Naive thymus-derived CD8-positive, alpha-beta T cell (primary cell): ENCODE measurements at places on chromosomes 4 and X.

DNA sequence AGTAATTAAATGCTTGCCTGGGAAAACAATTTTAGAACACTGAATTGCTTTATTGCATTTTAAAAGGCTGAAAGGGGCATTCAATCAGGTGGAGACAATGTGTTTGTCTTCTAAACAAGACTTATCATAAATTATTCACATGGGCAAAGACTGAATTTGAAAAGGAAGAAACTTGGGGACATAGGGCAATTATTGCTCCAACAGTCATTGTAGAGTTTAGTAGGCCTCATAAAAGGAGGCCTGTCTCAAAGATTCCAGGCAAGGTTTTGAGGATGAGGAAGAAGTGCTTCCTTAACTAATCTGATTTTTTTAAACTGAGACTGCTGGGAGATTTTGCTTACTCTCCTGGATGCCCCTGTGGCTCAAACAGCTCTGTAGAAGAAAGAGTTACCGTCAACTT lies 174.4 kb upstream of the RPS6KA3 start:
- no peak for DNase-seq
- peak overlapping the region; percentile 68 for H3K27ac ChIP-seq
- no peaks in the 10 kb centered on the region for H3K36me3 ChIP-seq
- H3K27me3 ChIP-seq: no peaks in the 10 kb centered on the region
- peaks cover 18% of the 10 kb centered on the region for H3K4me1 ChIP-seq
- no peak overlapping the region for H3K4me3 ChIP-seq

- H3K4me1 ChIP-seq: peaks cover 63% of the 10 kb centered on the region
- H3K27me3 ChIP-seq: no peaks in the 10 kb centered on the region
- DNase-seq: no peak
- peaks cover 5% of the 10 kb centered on the region for H3K36me3 ChIP-seq
These were observed 31.3 kb downstream of the JADE1 start for GRCh38 chr4:128840711-128841318.

- H3K36me3 ChIP-seq: no peaks in the 10 kb centered on the region
- no peaks in the 10 kb centered on the region for H3K27me3 ChIP-seq
- no peak overlapping the region for H3K27ac ChIP-seq
- H3K4me3 ChIP-seq: no peak overlapping the region
These were observed 310.0 kb upstream of the AADAT start for GRCh38 chr4:170399581-170400293.

GRCh38 chr4:53003959-53004358 lies 141.8 kb downstream of the RASL11B start:
- peaks cover 4% of the 10 kb centered on the region for H3K36me3 ChIP-seq
- H3K27me3 ChIP-seq: no peaks in the 10 kb centered on the region
- DNase-seq: no peak
- peaks cover 7% of the 10 kb centered on the region for H3K4me1 ChIP-seq

GRCh38 chr4:182142176-182143085 lies 100.8 kb upstream of the TENM3 start:
- DNase-seq: no peak
- peaks cover 13% of the 10 kb centered on the region for H3K4me1 ChIP-seq
- H3K27ac ChIP-seq: no peak overlapping the region
- H3K27me3 ChIP-seq: peaks cover 57% of the 10 kb centered on the region
- peaks cover 7% of the 10 kb centered on the region for H3K36me3 ChIP-seq

DNA sequence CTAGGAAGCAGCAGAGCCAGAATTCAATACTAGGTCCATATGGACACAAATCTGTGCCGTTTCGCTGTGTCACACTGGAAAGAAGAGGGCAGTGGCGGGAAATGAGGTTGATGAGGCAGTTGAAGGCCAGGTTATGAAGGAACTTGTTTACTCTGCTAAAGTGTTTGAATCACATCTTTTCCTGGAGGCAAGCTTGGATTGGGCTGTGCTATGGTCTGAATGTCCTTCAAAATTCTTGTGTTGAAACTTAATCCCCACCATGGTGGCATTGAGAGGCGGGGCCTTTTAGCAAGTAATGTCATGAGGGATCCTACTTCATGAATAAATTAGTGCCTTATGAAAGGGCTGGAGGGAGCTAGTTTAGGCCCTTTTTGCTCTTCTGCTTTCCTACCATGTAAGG lies 2.1 kb upstream of the ERCC6L start:
- peaks cover 6% of the 10 kb centered on the region for H3K4me1 ChIP-seq
- H3K27me3 ChIP-seq: no peaks in the 10 kb centered on the region
- H3K4me3 ChIP-seq: no peak overlapping the region
- no peak for DNase-seq
- H3K27ac ChIP-seq: no peak overlapping the region

GRCh38 chr4:112702892-112703291 lies 65.9 kb downstream of the LARP7 start:
- no peak for DNase-seq
- H3K27me3 ChIP-seq: peaks cover 56% of the 10 kb centered on the region
- no peak overlapping the region for H3K27ac ChIP-seq
- no peak overlapping the region for H3K4me3 ChIP-seq

- no peaks in the 10 kb centered on the region for H3K36me3 ChIP-seq
- no peaks in the 10 kb centered on the region for H3K4me1 ChIP-seq
- no peak overlapping the region for H3K4me3 ChIP-seq
These were observed 15.2 kb downstream of the FHDC1 start for GRCh38 chr4:152951348-152951747.

DNA sequence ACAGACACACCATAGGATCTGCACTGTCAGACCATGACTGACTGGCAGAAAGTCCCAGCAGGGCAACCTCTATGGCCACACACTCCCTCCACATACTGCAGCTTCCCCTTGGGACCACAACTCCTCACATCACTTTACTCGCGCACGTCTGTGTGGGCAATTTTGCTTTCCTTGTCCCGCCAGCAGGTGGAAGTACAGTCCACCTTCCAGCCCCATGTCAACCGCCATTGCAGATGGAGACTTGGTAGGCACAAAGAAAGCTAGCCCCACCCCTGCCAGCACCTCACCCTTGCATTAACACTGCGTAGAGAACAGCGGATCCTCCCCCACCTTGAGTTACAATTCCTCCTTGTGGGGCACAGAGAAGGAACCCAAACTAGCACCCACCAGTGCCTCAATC lies 74.4 kb upstream of the NAP1L2 start:
- H3K4me3 ChIP-seq: no peak overlapping the region
- H3K36me3 ChIP-seq: no peaks in the 10 kb centered on the region
- H3K27me3 ChIP-seq: no peaks in the 10 kb centered on the region
- no peak overlapping the region for H3K27ac ChIP-seq

DNA sequence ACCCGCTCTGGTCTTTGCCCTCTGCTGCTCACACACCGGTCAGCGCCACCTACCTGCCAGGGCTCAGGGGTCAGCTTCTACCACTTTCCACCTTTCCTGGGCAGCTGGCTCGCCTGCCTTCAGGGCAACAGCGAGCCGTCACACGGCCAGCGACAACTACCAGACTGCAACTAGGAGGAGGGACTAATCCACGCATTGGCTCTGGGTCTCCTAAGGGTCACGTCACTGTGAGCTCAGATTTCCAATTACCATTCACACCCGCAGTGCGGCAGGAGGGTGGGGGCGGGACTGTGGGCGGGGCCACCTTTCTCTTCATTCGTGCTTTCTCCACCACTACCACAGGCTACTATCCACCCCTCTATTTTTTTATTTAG lies at the start of gene BEX5:
BEX5 (minus strand) TSS at position 172 of the 374 bp plus-strand sequence. CDS start 1,712 bp downstream, outside the sequence.
- peak within 1 kb of the TSS; percentile 99 for H3K4me3 ChIP-seq
- H3K36me3 ChIP-seq: no peaks in the 10 kb centered on the region
- H3K27ac ChIP-seq: peak within 1 kb of the TSS; percentile 88

GRCh38 chr4:81499840-81500239 lies 28.1 kb upstream of the RASGEF1B start:
- no peak overlapping the region for H3K4me3 ChIP-seq
- H3K36me3 ChIP-seq: no peaks in the 10 kb centered on the region
- no peak for DNase-seq
- peaks cover 47% of the 10 kb centered on the region for H3K4me1 ChIP-seq
- H3K27ac ChIP-seq: peak overlapping the region; percentile 23
- no peaks in the 10 kb centered on the region for H3K27me3 ChIP-seq

- DNase-seq: no peak
- peaks cover 11% of the 10 kb centered on the region for H3K36me3 ChIP-seq
- peaks cover 57% of the 10 kb centered on the region for H3K4me1 ChIP-seq
- no peaks in the 10 kb centered on the region for H3K27me3 ChIP-seq
- peak overlapping the region; percentile 74 for H3K27ac ChIP-seq
These were observed 41.8 kb downstream of the RPS6KA3 start for GRCh38 chrX:20224814-20225487.

- H3K27ac ChIP-seq: peak overlapping the region; percentile 95
- no peaks in the 10 kb centered on the region for H3K27me3 ChIP-seq
- peaks cover 53% of the 10 kb centered on the region for H3K4me1 ChIP-seq
- H3K4me3 ChIP-seq: peak overlapping the region; percentile 89
- no peak for DNase-seq
These were observed 25.5 kb upstream of the TMSB4X start for GRCh38 chrX:12949205-12949926.
